ENCODE measurements at places on chromosomes 7 and 10.
A peak's percentile ranks its signal among the peaks of the same experiment; 100 is the strongest.

DNA sequence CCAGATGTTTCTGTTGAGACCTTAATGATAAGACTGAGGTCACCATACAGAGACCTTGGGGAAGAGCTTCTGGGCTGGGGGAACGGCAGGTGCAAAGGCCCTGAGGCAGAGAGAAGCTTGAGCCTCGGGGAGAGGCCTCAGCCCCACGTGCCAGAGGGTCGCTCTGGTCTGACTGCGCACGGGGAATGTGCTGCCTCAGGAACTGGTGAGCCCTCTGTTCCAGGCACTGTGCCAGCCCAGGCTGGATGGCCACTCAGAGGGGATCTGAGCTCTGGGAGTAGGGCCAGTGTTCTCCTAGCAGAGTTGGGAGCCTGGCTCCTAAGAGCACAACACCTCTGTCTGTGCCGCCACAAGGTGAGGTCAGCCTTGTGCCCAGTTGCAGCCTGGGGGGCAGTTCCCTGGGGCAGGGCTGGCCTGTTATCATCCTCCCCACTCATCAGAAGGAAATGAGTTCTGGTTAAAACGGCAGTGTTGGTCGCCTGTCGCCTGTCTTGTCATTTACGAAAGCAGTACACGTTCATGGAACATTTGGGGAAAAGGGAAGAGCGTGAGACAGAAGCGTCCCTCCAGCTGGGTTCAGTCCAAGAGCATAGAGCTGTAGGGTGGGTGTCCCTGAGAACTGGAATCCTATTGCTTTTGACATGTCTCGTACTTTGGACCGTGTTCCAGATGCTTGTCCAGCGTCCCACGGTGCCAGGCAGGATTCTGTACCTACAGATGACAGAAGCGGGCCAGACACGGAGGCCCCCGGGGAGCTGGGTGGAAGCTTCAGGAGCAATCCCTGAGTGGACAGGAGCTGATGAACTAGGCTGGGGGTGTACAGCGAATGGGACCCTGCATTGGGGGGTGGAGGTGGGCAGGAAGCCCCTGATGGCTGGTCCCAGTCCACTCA lies 4.3 kb downstream of the TTYH3 start:
- peak; percentile 88 for DNase-seq

GRCh38 chr10:87829986-87830729 lies 12.1 kb upstream of the ATAD1 start:
- no peak for DNase-seq

- no peak for DNase-seq
These were observed 434.5 kb downstream of the CCSER2 start for GRCh38 chr10:84762754-84763394.

- no peak for DNase-seq
These were observed 23.5 kb downstream of the TMEM72 start for GRCh38 chr10:44934416-44935200.

DNA sequence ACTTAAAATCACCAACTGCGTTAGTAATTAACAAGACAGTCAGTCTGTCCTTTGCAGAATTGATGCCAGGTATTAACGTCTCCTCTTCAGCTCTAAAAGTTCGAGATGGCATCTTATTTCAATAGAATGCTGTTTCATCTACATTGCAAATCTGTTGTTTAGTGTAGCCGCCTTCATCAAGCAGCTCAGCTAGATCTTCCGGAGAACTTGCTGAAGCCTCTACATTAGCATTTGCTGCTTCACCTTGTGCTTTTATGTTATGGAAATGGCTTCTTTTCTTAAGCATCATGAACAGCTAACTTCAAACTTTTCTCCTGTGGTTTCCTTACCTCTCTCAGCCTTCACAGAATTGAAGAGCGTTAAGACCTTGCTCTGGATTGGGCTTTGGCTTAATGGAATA lies 95.5 kb upstream of the FAM20C start:
- DNase-seq, result no peak

DNA sequence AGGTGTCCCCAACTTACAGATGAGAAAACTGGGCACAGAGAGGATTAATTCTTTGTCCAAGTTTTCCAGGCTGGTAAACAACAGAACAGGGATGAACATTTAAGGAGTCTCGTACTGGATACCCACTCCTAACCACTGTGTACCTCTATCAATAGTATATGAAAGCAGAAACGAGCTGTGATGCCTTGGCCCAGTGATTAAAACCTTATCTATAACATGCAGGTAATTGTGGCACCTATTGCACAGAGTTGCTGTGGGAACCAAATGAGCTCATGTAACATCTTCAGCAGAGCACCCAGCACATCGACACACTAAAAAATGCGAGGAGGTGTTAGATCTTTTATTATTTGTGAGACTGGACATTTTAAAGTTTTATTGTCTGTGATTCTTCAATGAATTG lies 1.6 kb downstream of the TMEM273 start:
- DNase-seq, result no peak

GRCh38 chr7:4769761-4770160 lies 5.7 kb upstream of the AP5Z1 start:
- DNase-seq, result no peak

DNA sequence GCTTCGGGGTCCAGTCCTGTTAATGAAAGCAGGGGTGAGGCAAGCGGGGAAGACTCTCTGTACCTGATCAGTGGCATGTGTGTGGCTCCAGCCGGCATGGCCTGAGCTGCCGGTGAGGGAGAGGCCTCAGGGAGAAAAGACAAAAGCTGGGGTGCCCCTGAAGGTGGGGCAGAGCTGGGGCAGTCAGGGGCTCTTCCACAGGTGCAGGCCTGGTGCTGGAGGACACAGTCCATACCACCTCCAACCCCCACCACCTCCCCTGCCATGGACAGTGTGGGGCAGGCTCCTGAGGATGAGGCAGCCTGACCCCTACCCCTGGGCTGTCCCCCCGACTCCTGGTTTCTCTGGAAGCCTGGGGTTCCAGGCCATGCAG lies 129.5 kb downstream of the LHPP start:
- peak; percentile 27 for DNase-seq

DNA sequence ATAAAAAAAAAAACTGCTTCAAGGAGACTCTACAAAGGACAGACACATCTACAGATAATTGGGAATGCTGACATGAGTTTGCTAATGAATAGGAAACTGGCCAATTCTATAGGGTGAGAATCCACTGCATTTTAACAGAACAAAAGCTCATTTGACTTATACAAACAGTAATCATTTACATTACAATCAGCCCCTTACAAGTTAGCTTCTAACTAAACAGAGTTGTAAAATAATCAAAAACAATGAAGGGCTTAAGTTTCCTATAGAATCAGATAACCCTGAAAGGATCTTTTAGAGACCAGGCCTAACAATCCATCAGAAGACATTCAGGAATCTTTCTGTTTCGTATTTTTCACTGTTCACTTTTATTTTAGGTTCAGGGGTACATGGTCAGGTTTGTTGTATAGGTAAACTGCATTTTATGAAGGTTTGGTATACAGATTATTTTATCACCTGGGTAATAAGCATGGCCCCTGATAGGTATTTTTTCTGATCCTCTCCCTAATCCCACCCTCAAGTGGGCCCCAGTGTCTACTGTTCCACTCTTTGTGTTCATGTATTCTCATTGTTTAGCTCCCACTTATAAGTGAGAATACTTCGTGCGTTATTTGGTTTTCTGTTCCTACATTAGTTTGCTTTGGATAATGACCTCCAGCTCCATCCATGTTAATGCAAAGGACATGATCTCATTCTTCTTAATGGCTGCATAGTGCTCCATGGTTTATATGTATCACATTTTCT lies 131.3 kb upstream of the NOBOX start:
- DNase-seq, result no peak

DNA sequence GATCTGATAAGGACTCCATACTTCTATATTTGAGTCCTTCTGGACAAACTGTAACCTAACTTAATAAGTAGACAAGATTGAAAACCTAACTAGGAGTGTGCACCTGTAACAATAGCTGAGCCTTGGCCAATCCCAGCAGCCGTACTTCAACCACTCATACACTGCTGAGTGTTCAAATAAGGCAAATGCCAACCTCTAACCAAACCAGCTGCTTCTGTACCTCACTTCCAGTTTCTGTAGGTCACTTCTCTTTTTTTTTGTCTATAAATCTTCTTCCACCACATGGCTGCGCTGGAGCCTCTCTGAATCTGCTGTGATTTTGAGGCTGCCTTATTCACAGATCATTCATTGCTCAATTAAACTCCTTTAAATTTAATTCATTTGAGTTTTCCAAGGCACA lies 753.2 kb downstream of the DNAJB9 start:
- no peak for DNase-seq

DNA sequence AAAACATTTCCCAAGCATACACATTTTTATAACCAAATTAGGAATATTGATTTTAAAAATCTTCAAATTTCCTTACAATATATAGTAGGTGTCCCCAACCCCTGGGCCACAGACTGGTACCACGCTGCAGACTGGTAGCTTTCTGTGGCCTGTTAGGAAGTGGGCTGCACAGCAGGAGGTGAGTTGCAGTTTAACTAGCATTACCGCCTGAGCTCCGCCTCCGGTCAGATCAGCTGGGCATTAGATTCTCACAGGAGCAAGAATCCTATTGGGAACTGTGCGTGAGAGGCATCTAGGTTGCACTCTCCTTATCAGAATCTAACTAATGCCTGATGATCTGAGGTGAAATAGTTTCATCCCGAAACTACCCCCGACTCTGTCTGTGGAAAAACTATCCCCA lies 62.1 kb downstream of the ZWINT start:
- DNase-seq, result no peak

DNA sequence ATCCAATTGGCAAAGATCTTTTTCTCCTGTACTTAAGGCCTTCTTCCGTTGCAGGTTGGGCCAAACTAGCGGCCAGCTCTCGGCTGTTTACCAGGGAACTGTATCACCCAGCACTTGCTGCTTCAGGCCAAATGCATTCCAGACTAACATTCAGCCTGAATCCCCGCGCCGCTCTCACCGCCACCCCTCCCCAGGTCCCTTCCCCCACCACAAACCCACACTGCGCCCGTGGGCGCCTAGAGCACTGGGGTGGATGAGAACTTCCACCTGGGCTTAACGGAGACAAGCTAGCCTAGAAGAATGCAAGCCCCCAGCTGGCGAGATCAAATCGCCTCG lies 676 bp downstream of the TCAF1 start:
- peak; percentile 52 for DNase-seq

GRCh38 chr7:139745678-139746143 lies 32.1 kb downstream of the HIPK2 start:
- DNase-seq, result no peak

- DNase-seq, result no peak
These were observed 17.4 kb downstream of the RGS10 start for GRCh38 chr10:119525116-119525515.

- DNase-seq, result no peak
These were observed 73.4 kb downstream of the PAPSS2 start for GRCh38 chr10:87733081-87733480.

DNA sequence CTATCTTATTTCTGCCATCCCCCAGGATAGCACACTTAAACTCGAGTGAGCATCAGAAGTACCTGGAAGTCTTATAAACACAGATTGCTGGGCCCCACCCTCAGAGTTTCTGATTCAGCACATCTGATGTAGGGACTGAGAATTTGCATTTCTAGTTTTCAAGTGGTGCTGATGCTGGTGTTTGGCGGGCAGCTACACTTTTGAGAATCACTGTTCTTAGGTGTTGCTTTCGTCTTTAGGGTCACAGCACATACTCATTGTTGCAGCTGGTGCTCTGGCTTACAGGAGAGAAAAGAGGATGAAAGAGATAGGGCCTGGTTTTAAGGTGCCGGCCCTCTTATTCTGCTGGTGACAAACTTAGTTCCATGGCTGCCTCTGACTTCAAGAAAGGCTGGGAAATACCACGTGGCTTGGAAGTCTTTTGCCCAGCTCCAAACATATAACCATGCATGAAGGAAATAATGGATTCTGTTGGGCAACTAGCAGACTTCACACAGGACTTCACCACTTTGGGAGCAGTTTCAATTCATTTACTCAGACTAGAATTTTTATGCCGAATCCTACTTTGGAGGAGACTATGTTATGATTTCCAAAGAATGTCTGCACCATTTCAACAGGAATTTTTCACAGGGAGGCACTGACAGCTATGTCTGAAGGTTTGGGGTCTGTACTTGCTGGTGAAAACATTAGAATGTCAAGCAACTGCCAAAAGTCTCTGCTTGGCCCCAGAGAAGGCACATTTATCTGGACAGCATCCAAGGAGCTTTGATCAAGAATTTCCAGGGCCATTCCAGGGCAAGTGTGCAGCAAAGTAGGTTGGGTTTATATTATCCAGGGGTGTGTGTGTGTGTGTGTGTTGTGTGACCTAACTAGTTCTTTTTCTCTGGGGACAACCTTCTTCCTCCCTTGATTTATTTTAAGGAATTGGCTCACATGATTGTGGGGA lies 6.9 kb upstream of the MINDY4 start:
- no peak for DNase-seq

DNA sequence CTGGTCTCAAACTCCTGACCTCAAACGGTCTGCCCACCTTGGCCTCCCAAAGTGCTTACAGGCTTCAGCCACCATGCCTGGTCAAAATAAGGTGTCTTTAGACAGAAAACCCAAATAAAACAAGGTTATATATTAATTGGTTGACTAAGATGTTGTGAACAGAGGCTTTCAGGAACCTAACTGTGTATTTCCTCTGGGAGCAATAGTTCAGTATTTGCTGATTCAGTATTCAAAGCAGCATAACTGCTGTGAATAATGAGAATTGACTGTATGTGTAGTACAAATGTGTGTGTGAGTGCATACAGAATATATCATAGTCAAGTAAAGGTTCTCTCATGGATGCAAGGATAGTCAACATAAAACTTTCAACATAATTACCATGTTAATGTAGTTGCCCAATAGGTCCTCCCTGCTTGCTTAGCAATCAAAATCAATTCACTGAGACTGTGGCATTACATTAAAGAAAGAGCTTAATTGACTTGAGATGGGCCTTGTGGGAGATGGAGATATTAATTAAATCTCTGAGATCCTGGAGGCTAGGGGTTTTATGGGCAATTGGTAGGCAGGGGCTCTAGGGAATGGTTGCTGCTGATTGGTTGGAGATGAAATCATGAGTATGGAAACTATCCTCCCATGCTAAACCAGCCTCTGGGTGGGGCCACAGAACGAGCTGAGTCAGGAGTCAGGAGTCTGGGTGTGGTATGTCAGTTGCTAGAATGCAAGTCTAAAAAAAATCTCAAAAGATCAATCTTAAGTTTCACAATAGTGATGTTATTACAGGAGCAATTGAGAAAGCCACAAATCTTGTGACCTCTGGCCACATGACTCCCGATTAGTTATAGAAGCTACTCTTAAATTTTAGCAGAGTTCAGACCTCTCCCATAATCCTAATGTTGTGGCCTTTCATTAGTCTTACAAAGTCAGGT lies 162.7 kb downstream of the AKR1D1 start:
- no peak for DNase-seq

GRCh38 chr7:115474137-115474536 lies 552.2 kb downstream of the MDFIC start:
- no peak for DNase-seq

All from aorta (tissue), 5 donors.